ENCODE measurements at places on chromosomes 5 and 9.

GRCh38 chr5:36938129-36938528, 61.6 kb downstream of the NIPBL start:
- DNase-seq = no peak

- no peak for DNase-seq
These were observed 4.3 kb downstream of the MGAT4B start for GRCh38 chr5:179802207-179802883.

GRCh38 chr5:1359713-1360112, 14.8 kb upstream of the CLPTM1L start:
- no peak for DNase-seq

DNA sequence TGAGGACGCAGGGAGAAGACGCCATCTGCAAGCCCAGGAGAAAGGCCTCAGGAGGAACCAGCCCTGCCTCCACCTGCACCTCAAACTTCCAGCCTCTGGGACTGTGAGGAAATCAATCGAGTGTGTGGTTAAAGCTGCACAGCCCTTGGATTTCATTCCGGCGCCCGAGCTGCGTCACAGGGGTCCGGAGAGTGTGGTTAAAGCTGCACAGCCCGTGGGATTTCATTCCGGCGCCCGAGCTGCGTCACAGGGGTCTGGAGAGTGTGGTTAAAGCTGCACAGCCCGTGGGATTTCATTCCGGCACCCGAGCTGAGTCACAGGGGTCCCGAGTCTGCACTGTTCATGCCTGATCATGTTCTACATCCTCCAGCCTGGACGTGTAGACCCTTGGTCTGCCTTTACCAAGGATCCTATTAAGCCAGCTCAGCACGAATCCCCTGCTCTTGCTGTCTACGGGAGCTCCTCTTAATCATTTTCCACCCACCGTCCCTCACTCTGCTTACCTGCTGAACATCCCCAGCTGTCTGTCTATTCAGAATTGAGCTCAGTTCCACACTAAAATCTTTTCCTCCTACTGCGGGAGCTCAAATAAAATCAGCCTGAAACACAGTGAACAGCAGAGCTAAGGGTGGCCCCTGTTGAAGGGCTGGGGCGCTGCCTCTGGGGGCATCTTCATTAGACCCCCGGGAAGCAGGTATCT, 73.0 kb upstream of the OLFM1 start:
- no peak for DNase-seq

- no peak for DNase-seq
These were observed 351 bp upstream of the MSX2 start for GRCh38 chr5:174723979-174724483.
